ENCODE measurements at places on chromosomes 12 and 14. TPM values are rescaled to one million over a fixed set of nuclear protein-coding genes. Genes with fewer than 3 reads are reported as not detected.

DNA sequence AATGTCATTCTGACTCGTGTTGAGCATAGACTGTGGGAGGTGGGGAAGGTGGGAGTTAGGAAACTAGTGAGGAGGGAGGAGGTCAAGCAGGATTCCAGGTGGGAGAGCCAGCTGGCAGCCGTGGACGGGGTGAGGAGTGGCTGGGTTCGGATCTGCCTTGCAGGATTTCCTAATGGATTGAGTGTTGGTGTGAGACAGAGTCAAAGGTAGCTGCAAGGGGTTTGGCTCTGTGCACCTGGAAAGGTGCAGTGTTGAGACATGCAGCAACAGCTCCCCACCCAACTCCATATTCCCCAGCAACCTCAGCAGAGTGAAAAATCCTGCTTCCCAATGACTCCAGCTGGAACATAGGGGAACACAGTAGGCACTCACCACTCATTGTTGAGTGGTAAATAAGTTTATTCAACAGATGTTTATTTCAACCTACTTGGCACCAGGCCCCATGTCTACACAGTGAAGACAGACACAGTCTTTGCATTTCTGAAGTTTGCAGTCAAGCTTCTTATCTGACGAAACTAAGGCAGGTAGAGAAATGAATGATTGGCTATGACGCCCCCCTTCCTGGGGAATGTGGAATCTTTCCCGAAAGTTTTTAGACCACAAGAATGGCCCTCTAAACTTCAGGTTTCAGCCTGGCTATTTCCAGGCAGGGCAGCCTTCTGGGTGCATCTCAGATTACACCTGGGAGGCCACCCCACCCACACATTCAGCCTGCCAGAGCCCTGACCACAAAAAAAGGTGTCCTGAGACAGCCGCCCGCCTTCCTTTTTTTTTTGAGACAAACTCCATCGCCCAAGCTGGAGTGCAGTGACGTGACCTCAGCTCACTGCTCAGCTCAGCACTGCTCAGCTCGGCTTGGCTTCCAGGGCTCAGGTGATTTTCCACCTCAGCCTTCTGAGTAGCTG, 37.9 kb upstream of the PLEKHG6 start:
- H3K4me1 ChIP-seq: no peaks in the 10 kb centered on the region
- no peaks in the 10 kb centered on the region for H3K27me3 ChIP-seq
- DNase-seq: no peak
- no peaks in the 10 kb centered on the region for H3K36me3 ChIP-seq

The NTN4 gene
- 15.5 TPM for polyA plus RNA-seq

GRCh38 chr14:22802860-22803686, 12.2 kb downstream of the SLC7A7 start:
- H3K36me3 ChIP-seq: no peaks in the 10 kb centered on the region
- H3K4me1 ChIP-seq: no peaks in the 10 kb centered on the region
- no peak overlapping the region for H3K27ac ChIP-seq
- no peaks in the 10 kb centered on the region for H3K27me3 ChIP-seq
- no peak for DNase-seq

GRCh38 chr14:36511981-36512584, 7.9 kb downstream of the NKX2-1 start:
- no peak for DNase-seq
- H3K27me3 ChIP-seq: peaks cover 29% of the 10 kb centered on the region
- no peak overlapping the region for H3K27ac ChIP-seq
- no peak overlapping the region for H3K4me3 ChIP-seq
- no peaks in the 10 kb centered on the region for H3K4me1 ChIP-seq

GRCh38 chr14:95935228-95935822, 58.7 kb downstream of the TUNAR start:
- no peak overlapping the region for H3K4me3 ChIP-seq
- H3K36me3 ChIP-seq: no peaks in the 10 kb centered on the region
- no peaks in the 10 kb centered on the region for H3K4me1 ChIP-seq
- no peaks in the 10 kb centered on the region for H3K27me3 ChIP-seq

DNA sequence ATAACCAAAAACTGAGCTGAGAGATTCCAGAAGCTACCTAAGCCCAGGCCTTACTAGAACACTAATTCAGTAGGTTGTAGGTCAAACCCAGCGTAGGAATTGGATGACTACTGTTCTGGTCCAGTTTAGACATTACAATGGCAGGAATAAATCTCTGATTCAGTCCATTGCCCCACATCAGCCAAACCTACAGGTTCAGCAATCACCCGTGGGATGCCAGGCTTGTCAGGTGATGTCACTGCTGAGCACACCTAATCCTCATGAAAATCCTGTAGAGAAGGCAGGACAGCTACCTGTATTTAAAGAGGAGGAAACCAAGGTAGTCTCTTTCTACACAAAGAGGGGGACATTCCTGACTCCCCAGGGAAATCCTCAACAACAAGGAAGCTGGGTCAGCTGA, 63.7 kb downstream of the RFX4 start:
- no peak overlapping the region for H3K4me3 ChIP-seq
- no peaks in the 10 kb centered on the region for H3K27me3 ChIP-seq
- peaks cover 4% of the 10 kb centered on the region for H3K4me1 ChIP-seq
- no peak for DNase-seq
- no peaks in the 10 kb centered on the region for H3K36me3 ChIP-seq

DNA sequence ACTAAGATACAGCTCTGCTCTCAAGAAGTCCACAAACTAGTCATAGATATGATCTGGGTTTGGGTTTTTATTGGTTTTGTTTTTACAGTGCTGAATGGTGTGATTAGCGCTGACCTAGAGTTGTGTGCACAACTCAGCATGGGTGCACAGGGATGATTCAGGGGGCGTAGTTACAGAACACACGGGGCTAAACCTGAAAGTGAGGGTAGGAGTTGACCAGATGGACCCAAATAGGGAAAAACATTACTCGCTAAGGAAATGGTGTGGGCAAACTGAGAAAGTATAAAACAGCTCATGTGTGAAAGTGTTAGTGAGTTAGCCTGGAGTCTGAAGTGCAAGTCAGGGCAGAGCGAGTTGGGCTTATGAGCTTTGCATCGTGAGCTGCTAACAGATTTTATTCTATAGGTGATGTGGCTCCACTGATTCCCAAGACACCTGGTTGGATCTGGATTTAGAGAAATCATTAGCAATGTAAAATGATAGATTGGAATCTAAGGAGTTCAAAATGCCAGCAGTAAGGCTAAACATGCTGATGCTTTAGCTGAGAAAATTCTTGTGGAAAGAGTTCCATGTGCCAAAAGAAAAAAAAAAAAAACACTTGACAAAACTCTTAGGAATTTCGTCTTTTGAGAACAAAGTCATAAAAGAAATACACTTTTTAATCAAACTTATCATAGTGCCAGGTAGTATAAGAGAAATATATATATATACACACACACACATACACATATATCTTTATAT, 134.9 kb downstream of the SLC5A8 start:
- no peak overlapping the region for H3K27ac ChIP-seq
- no peaks in the 10 kb centered on the region for H3K4me1 ChIP-seq
- H3K27me3 ChIP-seq: no peaks in the 10 kb centered on the region
- H3K4me3 ChIP-seq: no peak overlapping the region
- H3K36me3 ChIP-seq: no peaks in the 10 kb centered on the region
- DNase-seq: no peak

DNA sequence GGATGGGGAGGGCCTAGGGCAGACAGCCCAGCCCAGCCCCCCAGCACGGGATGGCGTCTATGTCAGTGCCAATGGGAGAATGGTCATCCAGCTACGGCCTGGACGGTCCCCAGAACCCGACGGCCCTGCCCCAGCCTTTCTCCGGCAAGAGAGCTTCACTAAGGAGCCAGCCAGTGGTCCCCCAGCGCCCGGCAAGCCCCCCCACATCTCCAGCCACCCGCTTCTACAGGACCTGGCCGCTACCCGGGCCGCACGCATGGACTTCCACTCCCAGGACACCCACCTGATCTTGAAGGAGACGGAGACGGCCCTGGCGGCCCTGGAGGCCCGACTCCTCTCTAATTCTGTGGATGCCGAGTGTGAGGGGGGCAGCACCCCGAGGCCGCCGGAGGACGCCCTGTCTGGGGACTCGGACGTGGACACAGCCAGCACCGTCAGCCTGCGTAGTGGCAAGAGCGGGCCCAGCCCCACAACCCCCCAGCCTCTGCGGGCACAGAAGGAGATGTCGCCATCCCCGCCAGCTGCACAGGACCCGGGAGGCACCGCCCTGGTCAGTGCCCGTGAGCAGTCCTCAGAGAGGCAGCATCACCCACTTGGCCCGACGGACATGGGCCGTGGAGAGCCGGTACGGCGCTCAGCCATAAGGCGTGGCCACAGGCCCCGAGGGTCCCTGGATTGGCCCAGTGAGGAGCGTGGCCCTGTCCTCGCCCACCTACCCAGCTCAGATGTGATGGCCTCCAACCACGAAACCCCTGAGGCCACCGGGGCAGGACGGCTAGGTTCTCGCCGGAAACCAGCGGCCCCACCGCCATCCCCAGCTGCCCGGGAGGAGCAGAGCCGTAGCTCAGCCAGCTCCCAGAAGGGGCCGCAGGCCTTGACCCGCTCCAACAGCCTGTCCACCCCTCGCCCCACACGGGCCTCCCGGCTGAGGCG, 21.9 kb downstream of the CEP170B start:
- DNase-seq: no peak
- no peaks in the 10 kb centered on the region for H3K4me1 ChIP-seq
- H3K36me3 ChIP-seq: peaks cover 5% of the 10 kb centered on the region
- no peak overlapping the region for H3K27ac ChIP-seq

GRCh38 chr12:33724867-33725266, 285.2 kb upstream of the SYT10 start:
- no peak overlapping the region for H3K27ac ChIP-seq
- H3K4me3 ChIP-seq: no peak overlapping the region
- no peak for DNase-seq
- H3K4me1 ChIP-seq: no peaks in the 10 kb centered on the region
- H3K27me3 ChIP-seq: no peaks in the 10 kb centered on the region

- peak overlapping the region; percentile 93 for H3K27ac ChIP-seq
- H3K4me1 ChIP-seq: peaks cover 15% of the 10 kb centered on the region
- no peak for DNase-seq
- no peak overlapping the region for H3K4me3 ChIP-seq
- H3K27me3 ChIP-seq: no peaks in the 10 kb centered on the region
Observed at GRCh38 chr12:52208424-52209165, 16.8 kb upstream of the KRT80 start.

DNA sequence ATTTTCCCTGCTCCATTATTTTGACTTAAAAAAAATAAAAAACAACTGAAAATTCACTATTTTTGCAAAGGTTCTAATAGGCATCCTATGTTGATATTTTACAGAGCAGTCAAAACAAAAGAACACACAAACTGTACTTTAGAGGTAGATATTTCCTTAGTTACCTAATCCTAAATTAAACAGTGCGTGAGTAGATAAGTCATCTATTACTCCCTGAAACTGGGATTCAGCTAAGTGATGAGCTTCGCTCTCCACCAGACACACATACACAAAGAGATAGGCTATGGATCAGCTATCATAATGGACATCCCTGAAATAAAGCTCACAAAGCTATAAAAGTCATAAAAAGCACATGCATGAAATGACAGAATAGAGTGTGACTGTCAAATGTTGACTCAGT, 398.7 kb downstream of the SOX5 start:
- no peaks in the 10 kb centered on the region for H3K36me3 ChIP-seq
- H3K4me1 ChIP-seq: no peaks in the 10 kb centered on the region
- H3K4me3 ChIP-seq: no peak overlapping the region
- no peak overlapping the region for H3K27ac ChIP-seq
- no peak for DNase-seq

- no peaks in the 10 kb centered on the region for H3K27me3 ChIP-seq
- H3K4me3 ChIP-seq: no peak overlapping the region
- H3K36me3 ChIP-seq: no peaks in the 10 kb centered on the region
- no peak overlapping the region for H3K27ac ChIP-seq
- no peak for DNase-seq
- H3K4me1 ChIP-seq: no peaks in the 10 kb centered on the region
Observed at GRCh38 chr12:22283006-22283506, 51.5 kb downstream of the ST8SIA1 start.

The TMEM121 gene
- 2.5 TPM for polyA plus RNA-seq

GRCh38 chr12:66693901-66694513, 15.1 kb upstream of the GRIP1 start:
- no peak overlapping the region for H3K27ac ChIP-seq
- H3K36me3 ChIP-seq: no peaks in the 10 kb centered on the region
- no peaks in the 10 kb centered on the region for H3K27me3 ChIP-seq
- H3K4me1 ChIP-seq: no peaks in the 10 kb centered on the region

GRCh38 chr14:91509878-91510170, 286 bp downstream of the PPP4R3A start:
- peak overlapping the region; percentile 99 for H3K27ac ChIP-seq
- H3K27me3 ChIP-seq: no peaks in the 10 kb centered on the region
- H3K4me3 ChIP-seq: peak overlapping the region; percentile 97
- peaks cover 9% of the 10 kb centered on the region for H3K4me1 ChIP-seq

- H3K4me1 ChIP-seq: peaks cover 14% of the 10 kb centered on the region
- no peak overlapping the region for H3K4me3 ChIP-seq
- no peak overlapping the region for H3K27ac ChIP-seq
- H3K27me3 ChIP-seq: no peaks in the 10 kb centered on the region
- peak; percentile 71 for DNase-seq
- H3K36me3 ChIP-seq: no peaks in the 10 kb centered on the region
Observed at GRCh38 chr14:91154851-91155625, 41.2 kb downstream of the DGLUCY start.

The ZNF891 gene
- 0.95 TPM for polyA plus RNA-seq

DNA sequence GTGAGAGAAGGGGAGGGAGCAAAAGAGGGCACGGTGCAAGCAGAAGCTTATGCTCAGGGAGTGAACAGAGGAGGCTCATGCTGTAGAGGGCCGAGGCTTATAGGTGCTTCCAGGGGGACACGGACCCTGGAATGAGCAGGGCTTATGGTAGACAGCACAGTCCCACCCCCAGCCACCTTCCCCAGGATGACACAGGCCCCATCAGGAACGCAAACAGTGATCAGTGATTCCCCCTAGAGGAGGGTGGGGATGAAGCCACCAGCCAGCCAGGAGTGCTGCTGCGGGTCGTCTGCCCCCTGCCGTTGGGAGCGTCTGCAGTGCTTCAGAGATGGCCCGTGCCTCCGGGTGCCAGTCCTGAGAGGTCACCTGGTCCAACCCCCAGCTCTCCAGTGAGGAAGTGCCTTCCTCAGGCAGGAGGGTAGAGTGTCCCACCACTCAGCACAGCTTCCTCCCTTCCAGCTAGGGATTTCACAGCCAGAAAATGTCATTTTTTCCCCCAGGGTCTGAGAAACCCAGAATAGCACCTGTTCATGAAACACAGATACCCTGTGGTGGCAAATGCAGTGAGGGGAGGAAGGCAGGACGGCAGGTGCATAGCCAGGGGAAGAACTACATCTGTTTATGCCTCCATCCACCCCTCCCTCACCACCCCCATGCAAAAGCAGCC, 60.7 kb downstream of the SLC6A12 start:
- no peak overlapping the region for H3K27ac ChIP-seq
- no peaks in the 10 kb centered on the region for H3K36me3 ChIP-seq
- DNase-seq: no peak
- no peak overlapping the region for H3K4me3 ChIP-seq
- H3K27me3 ChIP-seq: no peaks in the 10 kb centered on the region

DNA sequence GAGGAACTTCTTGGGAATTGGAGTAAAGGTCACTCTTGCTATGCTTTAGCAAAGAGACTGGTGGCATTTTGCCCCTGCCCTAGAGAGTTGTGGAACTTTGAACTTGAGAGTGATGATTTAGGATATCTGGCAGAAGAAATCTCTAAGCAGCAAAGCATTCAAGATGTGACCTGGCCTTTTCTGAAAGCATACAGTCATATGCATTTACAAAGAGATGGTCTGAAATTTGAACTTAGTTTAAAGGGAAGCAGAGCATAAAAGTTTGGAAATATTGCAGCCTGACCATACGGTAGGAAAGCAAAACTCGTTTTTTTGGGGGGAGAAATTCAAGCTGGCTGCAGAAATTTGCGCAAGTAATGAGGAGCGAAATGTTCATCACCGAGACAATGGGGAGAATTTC, 60.9 kb downstream of the NUBPL start:
- H3K4me3 ChIP-seq: no peak overlapping the region
- H3K27ac ChIP-seq: no peak overlapping the region
- DNase-seq: no peak
- H3K4me1 ChIP-seq: no peaks in the 10 kb centered on the region

The NTS gene
- 1.8 TPM for polyA plus RNA-seq
